ENCODE measurements at places on chromosomes 5 and 9. TPM values are rescaled to one million over a fixed set of nuclear protein-coding genes. Genes with fewer than 3 reads are reported as not detected.

DNA sequence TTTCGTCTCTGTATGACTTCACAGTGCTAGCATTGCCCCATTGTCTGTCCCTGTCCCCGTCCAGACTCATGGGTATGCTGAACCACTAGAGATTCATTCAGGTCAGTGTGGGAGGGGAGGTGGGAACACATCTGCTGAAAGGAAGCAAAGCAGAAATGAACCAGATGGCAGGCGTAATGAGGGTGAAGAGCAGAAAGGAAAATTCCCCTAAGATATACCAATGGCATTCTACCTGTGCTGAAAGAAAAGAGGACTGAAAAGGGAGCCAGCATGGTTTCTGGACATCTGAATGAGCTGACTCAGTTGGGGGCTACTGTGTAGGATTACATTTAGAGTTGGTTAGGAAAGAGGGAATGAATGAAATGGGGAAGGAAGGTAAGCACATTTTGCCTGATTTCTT is 678.7 kb downstream of the MAT2B start:
- DNase-seq, result no peak

GRCh38 chr9:114653556-114654159 is 3.9 kb downstream of the TEX53 start:
- no peak for DNase-seq

GRCh38 chr9:108412755-108413154 is 443.0 kb downstream of the ACTL7B start:
- no peak for DNase-seq

DNA sequence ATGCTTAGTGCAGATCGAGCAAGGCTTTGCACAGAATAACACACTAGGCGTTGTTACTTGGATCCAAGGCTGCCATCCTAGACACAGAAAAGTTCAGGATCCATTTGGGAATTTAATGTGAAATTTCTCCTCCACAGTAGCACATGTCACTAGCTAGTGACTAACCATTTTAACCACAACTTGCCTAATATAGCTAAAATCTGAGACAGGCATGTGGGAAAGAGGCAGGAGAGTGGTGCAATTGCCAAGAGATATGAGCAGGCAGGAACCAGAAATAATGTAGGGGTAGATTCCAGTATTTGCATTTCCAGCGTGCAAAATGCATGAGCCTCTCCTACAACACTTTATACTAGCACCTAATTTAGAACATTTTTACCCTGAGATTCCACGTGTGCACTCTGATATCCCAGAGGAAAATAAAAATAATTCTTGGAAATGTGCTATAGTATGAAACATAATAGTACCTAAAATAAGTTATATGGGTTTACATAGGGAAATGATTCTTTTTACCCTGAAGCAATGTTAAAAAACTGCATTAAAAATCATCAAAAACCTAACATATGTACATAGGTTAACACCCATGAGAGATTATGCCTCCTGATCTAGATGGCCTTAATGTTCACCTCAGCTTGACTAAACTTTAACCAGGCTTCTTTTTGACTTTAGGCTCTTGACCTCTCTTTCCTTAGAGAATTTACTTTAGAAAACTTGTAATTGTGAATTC is 1230.6 kb upstream of the NUDT12 start:
- DNase-seq, result no peak

DNA sequence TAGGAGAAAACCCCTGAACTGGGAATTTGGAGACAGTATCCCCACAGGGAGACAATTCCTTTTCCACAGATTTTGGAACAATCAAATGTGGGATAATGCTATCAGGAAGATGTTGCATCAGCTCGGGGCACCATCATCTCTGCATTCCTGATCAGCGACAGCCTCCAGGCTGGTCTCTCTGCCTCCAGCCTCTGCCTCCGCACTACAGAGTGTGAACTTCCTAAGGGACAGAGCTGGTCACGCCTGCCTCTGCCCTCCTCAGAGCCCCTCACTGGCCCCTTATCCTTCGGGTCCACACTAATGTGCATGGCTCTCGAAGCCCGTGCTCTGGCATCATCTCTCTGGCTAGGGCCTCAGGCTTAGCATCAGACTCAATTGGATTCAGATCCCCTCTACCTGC is 8.6 kb downstream of the FOXI1 start:
- DNase-seq, result no peak

DNA sequence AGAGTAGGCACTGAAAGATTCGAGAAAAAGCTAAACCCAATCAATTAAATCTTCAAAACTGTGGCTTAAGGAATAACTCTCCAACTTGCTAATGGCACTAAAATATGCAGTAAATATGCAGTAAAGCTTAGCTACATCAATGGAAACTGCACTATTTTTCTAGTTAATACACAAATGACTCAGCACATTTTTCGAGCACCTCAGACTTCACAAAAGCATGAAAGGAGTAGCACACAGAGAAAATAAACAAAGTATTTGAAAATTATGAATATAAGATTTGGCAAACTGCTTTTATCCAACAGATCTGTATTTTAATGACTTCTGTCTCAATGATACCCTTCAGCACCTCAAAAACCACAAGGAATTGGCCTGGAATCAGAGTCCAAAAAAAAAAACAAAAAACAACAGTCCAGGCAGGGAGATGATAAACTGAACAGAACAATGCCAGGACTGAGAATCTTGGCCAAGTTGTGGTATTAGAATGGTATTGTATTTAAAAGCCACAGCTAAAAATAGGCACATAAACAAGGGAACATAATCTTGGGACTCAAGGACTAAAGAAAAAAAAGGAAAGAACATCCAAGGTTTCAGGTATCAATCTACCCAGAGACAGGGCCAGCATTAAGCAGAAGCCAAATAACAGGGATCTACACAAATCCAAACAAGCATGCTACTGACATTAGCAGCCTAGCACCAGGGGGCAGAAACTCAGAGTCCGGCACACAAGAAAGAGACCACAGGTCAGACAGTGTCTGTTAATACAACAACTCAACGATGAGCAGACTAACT is 21.4 kb downstream of the TMEM245 start:
- DNase-seq, result no peak

DNA sequence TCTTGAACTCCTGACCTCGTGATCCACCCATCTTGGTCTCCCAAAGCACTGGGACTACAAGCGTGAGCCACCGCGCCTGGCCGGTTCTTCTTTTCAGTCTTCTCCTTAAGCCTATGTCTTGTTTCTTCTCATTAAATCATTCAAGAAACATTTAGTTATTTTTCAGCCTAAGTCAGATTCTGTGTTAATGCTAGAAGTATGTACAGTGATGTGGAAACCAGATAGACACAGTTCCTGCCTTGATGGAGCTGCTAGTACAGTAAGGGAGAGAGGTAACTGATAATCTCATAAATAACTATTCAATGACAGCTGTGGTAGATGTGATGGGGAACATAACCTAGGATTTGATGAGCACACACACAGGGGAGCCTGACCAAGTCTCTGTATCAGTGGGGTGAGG is 46.3 kb upstream of the NR3C1 start:
- DNase-seq, result no peak

- DNase-seq, result no peak
Observed at GRCh38 chr9:108545436-108545835, 310.4 kb downstream of the ACTL7B start.

DNA sequence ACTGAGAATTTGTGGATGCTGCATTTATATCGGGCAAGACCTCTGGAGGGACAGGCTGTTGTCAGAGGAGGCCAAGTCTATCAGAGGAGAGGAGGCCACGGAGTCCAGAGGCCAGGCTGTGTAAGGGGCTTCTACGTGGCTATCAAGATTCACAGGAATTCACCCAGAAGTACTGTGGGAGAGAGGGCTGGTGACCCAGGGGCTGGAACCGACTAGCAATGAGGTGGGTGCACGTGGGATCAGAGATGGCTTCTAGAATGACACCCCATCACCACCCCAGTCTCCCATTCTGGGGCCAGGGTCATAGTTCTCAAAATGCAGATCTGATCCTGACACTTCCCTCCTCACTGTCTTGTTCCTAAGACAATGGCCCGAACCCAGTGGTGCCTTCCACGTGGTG is 61.2 kb upstream of the PHYKPL start:
- no peak for DNase-seq

DNA sequence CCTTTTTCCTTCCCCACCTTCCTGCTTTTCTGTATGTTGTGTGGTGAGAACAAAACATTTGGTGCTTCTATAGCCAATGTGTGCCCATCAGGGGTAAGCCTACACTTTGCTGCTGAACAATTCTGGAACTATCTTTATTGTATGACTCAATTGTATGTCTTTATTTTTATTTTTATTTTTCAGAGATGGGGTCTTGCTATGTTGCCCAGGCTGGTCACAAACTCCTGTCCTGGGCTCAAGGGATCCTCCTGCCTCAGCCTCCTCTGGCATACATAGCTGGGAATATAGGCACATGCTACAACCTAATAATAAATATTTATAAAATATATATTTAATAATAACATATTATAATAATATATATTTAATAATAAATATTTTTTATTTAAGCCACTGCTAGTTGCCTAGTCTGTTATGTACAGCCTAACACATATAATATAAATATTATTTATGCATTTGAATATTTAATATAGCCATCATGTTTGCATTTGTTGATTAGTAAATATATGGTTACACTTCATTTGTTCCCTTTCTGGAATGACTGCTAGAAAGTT is 11.8 kb upstream of the DMXL1 start:
- DNase-seq, result no peak

DNA sequence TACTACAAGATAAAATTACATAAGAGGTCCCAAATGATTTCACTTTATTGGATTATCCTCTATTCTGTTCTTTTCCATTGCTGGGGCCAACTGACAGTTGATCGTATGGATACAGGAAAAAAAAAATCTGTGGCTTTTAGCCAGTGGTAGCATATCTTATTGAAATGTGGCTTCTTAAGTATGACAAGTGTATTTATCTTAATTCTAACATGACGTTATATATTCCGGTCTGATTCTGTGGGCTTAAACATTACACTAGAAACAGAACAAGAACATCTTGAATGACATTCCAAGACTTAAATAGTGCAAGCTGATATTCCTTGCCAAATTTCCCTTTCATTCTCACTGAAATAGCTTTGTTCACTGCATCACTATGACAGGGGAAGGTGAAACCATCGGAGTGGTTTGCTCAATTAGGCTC is 117.9 kb downstream of the INSYN2B start:
- DNase-seq, result no peak

DNA sequence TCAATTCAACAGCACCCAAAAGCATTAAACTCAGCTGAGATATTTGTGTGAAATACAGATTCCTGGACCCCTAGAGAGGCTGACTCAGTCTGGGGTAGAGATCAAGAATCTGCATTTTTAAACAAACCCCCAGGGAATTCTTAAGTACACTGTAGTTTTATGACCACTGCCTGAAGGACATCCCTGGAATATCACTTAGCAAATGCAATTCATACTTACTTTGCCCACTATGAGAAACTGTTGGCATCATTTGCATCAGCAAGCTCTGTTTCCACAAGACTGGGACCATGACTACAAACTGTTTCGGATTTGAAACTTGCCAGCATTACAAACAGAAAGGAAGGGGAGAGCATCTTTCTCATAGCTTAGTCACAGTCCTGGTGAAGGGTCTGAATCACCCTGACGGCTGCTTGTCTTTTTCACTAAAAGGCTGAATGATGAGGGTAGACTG is 63.7 kb downstream of the MLLT3 start:
- no peak for DNase-seq

DNA sequence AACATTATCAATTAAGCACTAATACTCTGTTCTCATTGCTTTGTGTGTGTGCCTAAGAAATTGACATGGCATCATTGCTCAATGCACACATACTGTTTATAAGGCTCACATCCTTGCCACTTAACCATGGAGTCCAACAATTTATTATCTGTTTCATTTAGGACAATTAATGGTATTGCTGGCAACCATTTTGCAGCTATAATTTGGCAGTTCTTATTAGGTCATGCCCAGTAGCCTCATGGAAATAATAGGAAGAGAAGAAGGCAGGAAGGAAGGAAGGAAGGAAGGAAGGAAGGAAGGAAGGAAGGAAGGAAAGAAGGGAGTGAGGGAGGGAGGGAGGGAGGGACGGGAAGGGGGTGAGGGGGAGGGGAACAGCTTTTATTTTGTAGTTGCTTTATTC is 285.5 kb upstream of the SLC24A2 start:
- no peak for DNase-seq

DNA sequence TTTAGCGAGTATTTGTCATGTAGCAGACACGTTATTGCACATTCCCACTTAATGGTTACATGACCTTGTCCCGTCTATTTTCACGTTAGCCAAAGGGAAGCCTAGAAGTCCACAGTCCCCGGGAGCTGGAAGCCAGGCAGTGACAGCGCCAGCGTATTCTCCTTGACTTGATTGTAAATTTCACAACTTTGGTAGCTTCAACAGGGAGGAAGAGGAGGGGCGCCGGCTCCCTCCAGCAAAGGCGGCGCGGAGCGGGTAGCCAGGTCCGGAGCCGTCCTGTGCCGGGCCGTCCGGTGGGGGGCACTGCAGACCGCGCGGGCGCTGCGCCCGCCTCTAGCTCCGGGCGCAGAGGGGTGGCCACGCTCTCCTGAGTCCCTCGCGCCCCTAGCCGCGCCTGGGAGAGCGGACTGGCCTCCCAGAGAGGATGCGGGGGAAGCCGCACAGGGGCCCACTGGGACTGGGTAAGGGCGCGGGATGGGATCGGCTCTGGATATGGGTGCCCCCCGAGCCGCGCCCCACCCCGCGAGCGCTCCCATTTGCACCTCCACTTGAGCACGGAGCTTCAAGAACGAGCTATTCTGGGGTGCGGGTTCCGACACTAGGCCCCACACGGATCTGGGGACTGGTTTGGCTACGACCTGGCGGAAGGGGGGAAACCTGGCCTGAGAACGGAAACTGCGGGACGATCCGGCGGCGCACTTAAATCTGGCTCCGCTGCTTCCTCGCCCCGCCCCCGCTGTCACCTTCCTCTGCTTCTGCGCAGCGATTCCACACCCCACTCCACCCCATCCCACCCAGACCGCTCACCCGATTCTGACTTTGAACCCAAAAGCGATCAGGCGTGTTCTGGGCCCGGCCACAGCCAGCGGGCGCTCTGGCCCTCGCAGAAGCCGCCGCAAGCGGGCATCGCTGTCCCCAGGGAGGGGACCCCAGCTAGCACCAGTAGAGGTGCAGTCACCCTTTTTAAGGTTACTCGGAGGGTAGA is 23.8 kb downstream of the KLF4 start:
- DNase-seq, result no peak

DNA sequence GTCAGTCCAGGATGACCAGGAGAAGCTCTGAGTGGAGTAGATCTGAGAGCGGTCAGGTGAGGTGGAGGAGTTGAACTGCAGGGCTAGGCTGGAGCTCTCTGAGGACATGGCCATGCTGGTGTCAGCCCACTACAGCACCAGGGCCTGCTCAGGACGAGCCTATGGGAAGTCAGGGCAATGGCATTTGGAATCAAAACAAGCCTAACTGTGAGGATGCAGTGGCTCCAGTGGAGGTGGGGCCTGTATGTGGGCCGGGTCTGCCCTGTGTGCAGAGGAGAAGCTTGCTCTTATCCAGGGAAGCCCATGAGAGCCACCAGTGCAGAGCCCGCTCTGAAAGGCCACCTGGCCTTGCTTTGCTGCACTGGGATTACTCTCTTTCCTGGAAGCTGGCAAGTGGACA is 11.1 kb downstream of the CXCL14 start:
- DNase-seq, result no peak

- DNase-seq, result no peak
Observed at GRCh38 chr5:65986050-65986451, 59.7 kb downstream of the ERBIN start.

The FGFR4 gene
- total RNA-seq, result 6.2 TPM

The ST8SIA4 gene
- total RNA-seq, result 1.6 TPM

The ZNF483 gene
- total RNA-seq, result 2.7 TPM

The ITGA1 gene
- total RNA-seq, result 61.0 TPM

The PCDHA1 gene
- total RNA-seq, result 0.06 TPM

The GLDC gene
- 1.7 TPM for total RNA-seq
